ENCODE measurements at places on chromosomes 13 and 19.

- no peak for DNase-seq
Observed at GRCh38 chr19:10112895-10113591, 1.6 kb downstream of the P2RY11 start.

GRCh38 chr19:39389631-39390414 lies 1.1 kb downstream of the PAF1 start:
- DNase-seq: no peak

DNA sequence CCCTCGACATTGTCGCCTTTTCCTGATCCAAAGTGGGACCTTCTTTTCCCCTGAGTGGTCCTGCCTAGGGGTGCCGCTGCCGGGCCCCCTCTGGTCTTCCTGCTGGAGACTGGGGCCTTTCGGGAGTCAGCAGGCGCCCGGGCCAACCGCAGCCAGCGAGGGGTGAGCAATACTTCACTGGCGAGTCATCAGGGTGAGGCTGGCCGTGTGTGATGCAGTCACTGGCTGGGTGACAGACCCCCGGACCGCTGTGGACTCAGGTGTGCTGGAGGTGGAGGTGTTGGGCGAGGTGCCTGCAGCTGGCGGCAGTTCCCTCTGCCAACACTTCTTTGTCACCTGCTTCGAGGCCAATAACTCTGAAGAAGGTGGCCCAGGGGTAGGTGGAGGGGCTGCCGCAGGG lies 1.5 kb upstream of the CGB5 start:
- no peak for DNase-seq

- DNase-seq: no peak
Observed at GRCh38 chr19:33954686-33955085, 158.0 kb downstream of the KCTD15 start.

- no peak for DNase-seq
Observed at GRCh38 chr19:38434549-38435051, 1.1 kb downstream of the RYR1 start.

- no peak for DNase-seq
Observed at GRCh38 chr13:55761986-55762385, 1378.7 kb upstream of the PRR20A start.
